CD8-positive, alpha-beta memory T cell (primary cell): ENCODE measurements at places on chromosomes 13 and 19.

GRCh38 chr19:18684642-18684993 is 1.1 kb downstream of the CRTC1 start:
- DNase-seq = no peak

DNA sequence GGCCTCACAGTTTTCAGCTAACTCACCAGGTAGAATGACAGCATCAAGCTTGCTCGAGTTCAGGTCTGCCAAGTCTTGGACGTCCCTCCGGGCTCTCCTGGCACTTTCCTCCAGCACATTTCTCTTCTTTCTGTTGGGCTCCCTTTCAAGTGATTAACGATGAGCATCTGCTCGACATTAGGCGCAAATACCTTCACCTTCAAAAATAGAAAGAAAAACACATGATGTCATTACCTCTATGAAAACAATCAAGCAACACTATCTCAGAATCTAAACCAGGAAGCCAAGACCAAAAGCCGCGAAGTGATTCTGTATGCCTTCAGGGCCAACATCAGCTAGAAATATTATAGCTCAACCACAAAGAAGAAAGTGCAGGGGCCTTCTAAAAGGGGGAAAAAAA is 15.4 kb upstream of the CLN5 start:
- DNase-seq = no peak

GRCh38 chr19:8342684-8343482 is at the start of gene KANK3:
KANK3 (minus strand) TSS chr19:8343262; CDS start chr19:8337828, 5,434 bp downstream.
- peak; percentile 87 for DNase-seq

- DNase-seq = no peak
Observed at GRCh38 chr13:91278888-91279287, 68.6 kb upstream of the MIR17HG start.

GRCh38 chr13:100630555-100630954 is 42.0 kb upstream of the GGACT start:
- no peak for DNase-seq

GRCh38 chr13:33380487-33381079 is 95.0 kb upstream of the STARD13 start:
- no peak for DNase-seq

DNA sequence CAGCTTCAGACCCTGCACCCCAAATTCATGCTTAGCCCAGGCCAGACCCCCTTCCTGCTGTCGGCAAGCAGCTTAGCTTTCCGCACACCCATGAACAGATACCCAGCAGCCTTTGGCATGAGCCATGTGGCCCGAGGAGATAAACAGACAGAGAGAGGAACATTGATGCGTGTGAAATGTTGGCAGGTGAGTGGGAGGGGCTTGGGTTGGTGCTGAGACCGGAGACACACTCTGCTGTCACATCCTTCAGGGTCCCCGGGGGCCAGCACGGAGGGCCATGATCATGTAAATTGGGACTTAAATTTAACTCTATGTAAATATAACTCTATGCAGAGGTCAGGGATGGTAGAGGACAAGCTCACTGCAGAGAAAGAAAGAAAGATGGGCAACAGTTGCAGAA is 1.5 kb downstream of the CD22 start:
- no peak for DNase-seq

GRCh38 chr13:110128546-110128945 is 178.4 kb downstream of the COL4A1 start:
- no peak for DNase-seq

DNA sequence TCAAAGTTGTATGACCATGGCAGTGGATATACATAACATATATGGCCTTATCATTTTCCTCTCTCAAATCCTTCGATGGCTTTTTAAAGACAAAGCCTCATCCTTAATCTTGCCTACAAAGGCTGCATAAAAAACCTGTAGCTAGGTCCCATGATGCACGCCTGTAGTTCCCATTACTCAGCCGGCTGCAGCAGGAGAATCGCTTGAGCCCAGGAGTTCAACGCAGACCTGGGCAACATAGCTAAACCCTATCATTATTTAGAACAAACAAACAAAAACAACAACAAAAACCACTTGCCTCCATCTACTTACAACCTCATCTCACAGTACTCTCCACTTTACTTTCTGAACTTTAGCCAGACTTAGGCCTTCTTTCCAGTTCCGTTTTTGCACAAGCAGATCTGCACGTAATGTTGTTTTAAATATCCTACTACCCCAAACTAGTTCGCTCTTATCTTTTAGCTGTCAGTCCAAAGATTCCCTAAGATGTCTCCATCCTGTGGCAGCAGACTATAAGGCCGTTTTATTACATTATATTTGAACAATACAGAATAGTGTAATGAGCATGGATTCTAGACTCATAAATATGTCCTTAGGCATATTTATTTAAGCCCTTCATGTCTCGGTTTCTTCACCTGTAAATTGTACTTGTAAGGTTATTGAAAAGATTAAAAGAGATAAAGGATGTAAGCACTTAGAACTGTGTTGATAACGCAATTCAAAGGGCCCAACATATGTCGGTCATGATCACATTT is 969 bp upstream of the POMP start:
- no peak for DNase-seq

DNA sequence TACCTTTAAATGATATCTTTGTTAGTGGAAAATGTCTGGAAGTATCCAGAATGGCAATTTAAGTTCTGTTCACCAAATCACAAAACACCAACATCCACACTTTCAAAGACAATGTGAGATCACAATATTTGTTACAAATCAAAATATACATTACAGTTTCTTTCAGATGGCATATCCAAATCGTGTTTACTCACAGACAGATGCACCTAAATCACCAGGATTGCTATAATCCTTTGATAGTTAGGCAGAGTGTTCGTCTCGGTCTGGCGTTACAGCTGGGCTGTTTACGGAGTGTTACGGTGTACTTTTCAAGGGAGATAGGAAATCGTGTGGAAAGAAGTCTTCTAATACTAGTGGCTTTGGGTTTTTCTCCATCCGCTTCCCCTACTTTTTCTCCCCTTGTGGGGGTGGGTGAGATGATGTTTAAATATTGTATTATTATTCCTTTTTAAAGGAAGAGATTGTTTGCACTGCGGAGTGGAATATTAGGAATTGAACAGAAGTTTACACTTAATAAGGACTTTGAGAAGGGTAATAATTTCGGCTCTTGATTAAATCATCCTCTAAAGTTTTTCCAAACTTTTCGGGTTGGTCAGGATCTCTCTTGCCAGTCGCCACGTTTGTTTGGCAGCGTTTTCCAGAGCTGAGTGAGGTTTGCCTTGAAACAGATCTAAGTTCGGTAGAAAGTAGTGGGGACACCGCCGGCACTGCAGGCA is 1.8 kb downstream of the MAB21L1 start:
- DNase-seq = no peak

DNA sequence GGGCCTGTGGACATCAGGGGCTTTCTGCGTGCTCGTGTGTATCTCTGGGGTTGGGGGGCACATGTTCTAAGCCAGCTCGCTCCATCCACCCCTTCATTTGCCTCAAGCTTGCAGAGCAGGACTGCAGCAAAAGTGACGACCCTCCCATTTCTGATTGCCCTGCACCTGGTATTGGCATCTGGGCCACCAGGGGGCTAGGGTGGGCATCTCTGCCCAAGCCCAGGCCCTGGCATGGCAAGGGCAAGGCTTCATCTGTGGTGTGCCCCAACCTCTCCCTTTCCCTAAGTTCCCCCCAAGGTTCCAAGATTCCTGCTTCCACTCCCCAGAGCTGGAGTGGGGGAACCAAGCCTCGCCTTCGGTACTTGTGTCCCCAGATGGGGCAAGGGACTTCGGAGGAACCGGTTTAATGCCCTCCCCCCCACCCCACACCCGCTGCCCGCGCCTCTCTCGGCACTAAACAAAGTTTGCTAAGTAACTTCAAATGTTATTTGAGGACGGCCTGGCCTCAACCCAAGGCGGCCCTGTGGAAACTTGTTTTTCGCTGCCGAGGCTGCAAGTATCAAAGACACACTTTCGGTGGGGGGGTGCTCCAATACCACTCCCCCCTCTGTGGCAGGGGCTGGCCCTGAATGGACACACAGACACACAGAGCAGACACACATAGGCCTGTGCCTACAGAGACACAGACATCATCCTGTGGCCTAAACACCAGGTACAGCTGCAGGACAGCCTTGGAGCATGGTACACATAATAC is 12.2 kb downstream of the NFIX start:
- no peak for DNase-seq

DNA sequence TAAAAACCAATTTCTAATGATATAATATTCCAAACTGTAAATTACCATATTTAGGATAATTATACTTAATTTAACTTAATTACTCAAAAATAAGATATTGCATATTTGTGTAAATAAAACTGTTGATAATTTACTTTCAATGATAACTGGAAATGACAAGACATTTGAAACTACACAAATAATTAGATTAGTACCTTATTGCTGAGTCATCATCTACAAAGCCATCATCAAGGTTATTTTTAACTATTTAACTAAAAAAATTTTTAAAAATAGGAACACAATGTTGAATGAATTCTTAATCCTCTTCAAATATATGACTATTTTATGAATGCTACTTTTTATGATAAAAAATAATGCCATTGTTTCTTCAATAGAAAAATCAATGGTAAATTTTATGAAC is 364.3 kb downstream of the SLITRK6 start:
- DNase-seq = no peak

GRCh38 chr13:90518417-90518816 is 829.1 kb upstream of the MIR17HG start:
- DNase-seq = no peak

DNA sequence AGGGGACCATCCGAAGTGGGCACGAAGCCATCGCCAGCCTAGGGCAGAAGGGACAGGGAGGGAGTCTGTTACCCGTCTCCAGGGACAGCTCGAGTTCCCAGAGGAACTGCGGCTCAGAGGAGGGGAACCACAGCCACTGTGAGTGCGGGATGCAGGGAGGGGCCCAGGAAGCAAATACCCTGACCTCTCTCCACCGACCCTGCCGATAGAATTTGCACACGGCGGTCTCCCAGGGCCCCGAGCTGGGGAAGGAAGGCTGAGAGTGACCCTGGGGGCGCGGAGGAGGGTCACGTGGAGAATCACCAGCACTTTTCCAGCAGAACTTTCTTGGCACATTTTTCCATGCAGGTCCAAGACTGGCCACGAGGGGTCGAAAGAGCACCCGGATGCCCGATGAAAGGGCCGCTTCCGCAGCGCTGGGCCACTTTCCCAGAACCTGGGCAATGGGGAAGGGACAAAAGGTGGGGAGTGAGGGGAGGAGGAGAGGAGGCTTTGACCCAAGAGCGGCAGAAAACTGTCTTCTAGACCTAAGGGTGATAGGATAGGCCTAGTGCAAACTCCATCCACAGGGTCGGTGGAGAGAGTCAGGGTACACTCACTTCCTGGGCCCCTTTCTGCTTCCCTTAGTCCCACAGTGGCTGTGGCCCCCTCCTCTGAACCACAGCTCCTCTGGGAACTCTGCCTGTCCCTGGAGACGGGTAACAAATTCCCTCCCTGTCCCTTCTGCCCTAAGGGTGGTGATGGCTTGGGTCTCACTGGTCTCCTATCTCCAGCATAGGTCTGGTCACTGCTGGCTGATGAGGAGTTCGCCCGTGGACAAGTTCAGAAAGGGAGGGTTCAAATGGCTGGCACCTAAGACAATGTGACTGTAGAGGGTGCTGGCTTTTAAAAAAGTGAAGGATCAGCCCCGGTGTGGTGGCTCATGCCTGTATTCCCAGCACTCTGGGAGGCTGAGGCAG is 5.3 kb upstream of the GPR4 start:
- DNase-seq = peak; percentile 27

- DNase-seq = no peak
Observed at GRCh38 chr13:22470075-22470474, 710.7 kb upstream of the SGCG start.
